Ovary (tissue), 10 donors: ENCODE measurements at places on chromosomes 5 and 9. TPM values are rescaled to one million over a fixed set of nuclear protein-coding genes. Genes with fewer than 3 reads are reported as not detected.

DNA sequence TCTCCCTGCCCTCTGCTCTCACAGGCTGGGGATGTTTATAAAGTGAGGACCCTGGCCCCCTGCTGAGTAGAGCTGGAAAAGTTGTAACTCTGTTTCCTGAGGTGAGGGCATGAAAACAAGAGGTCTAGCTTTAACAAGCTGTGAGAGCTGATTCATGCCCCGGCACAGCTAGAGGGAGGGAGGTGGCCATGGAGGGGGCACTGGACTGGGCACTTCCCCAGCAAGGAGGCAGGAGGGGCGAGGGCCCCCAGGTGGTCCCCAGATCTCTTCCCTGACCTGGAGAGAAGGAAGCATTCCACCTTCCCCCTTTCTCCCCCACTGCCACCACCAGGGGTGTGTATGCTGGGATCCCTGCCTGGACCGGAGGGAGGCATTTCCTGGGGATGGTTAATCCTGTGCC is at the start of gene MSMP:
Gene MSMP, minus strand, starts transcription at position 13 of the 400 bp plus-strand sequence. CDS start 147 bp downstream, outside the sequence.
- H3K27me3 ChIP-seq, result no peaks in the 10 kb centered on the region
- H3K4me3 ChIP-seq, result no peak within 1 kb of the TSS

GRCh38 chr5:130061746-130062145 is 157.5 kb downstream of the CHSY3 start:
- no peak overlapping the region for H3K4me3 ChIP-seq
- no peak overlapping the region for H3K27ac ChIP-seq
- H3K4me1 ChIP-seq, result no peaks in the 10 kb centered on the region
- no peaks in the 10 kb centered on the region for H3K27me3 ChIP-seq

The SLC25A48 gene
- not detected for total RNA-seq

DNA sequence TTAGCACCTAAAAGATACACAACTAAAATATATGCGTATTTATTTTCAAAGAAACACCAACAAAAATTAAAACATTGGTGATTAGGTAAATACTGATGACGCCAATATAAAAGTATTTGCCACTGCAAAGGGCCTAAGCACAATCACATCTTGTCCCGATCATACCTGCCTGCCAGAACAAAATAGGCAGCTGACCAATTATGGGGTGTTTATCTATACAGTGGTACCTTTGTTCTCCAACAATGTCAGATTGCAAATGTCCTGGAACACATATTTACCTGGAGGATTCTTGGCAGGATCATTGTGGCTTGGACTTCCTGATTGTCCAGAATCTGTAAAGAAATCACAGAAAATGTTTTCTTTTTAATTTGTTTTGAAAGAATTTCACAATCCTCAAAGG is 134.5 kb downstream of the NFIB start:
- H3K4me1 ChIP-seq, result peaks cover 4% of the 10 kb centered on the region
- H3K27me3 ChIP-seq, result no peaks in the 10 kb centered on the region
- no peak overlapping the region for H3K27ac ChIP-seq
- no peaks in the 10 kb centered on the region for H3K36me3 ChIP-seq
- H3K4me3 ChIP-seq, result no peak overlapping the region

DNA sequence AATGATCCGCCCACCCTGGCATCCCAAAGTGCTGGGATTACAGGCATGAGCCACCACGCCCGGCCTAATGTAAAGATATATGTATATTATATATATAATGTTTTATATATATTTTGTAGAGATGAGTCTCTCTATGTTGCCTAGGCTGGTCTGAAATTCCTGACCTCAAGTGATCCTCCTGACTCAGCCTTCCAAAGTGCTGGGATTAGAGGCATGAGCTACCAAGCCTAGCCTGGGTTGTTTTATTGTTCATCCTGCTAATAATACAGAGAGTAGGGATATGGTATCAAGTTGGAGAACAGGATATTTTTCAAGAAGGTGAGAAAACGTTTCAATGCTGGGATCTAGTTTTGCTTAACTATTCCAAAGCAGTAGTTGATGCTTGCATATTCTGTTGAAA is 2.9 kb downstream of the SEC24A start:
- H3K27ac ChIP-seq, result no peak overlapping the region
- H3K36me3 ChIP-seq, result no peaks in the 10 kb centered on the region
- H3K4me1 ChIP-seq, result peaks cover 3% of the 10 kb centered on the region
- no peaks in the 10 kb centered on the region for H3K27me3 ChIP-seq
- no peak for DNase-seq
- no peak overlapping the region for H3K4me3 ChIP-seq
